ENCODE measurements at places on chromosomes 11 and 22. TPM values are rescaled to one million over a fixed set of nuclear protein-coding genes. Genes with fewer than 3 reads are reported as not detected.

GRCh38 chr11:14388352-14388751 lies 29.4 kb upstream of the RRAS2 start:
- H3K4me3 ChIP-seq: no peak overlapping the region
- no peaks in the 10 kb centered on the region for H3K27me3 ChIP-seq
- H3K27ac ChIP-seq: no peak overlapping the region
- H3K4me1 ChIP-seq: no peaks in the 10 kb centered on the region

DNA sequence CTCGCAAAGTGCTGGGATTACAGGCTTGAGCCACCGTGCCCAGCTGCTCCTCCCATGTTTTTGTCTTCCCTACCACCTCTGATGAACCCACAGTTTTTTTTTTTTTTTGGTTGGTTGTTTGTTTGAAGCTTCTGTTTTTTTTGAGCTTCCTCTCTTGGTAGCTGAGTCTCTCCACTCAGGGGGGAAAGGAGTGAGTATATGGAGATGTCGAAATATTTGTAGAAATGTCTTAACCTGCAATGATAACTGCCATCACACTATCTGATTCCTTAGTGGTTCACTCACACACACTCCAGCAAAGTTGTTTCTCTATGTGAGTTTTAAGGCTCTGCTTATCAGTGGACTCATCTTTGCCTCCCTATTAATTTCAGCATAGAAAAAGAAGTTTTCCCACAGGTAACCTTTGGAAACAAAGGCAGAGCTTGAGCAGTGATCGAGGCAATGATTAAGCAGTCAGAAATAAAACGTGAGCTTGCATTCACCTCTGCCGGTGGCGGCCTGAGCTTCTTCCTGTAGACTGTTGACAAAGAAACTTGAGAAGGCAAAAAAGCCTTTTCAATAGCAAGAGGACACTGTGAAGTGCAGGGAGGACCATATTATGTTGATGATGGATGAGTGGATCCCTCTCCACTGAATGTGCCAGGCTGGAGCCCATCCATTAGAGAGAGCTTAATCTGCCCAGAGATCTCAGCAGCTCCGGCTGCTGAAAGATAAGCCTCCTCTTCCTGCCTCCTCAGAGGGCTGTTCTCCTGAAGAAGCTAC lies 29.0 kb upstream of the RASSF10 start:
- no peak overlapping the region for H3K27ac ChIP-seq
- H3K27me3 ChIP-seq: no peaks in the 10 kb centered on the region
- H3K4me1 ChIP-seq: no peaks in the 10 kb centered on the region

DNA sequence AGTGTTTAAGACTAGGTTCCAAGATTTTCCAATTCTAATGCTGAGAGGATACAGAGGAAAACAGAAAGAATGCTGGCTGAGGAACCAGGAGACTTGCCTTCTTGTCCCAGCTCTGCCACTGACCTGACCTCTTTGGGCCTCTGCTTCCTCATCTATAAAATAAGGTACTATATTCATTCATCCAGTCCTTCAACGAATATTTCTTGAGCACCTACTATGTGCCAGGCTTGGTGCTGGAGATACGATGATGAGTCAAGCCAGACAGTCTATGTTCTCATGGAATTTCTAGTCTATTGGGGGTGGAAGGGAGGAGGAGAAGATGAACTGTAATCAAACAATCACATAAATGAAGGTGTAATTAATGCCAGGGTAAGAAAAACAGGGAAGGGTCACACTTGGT lies 27.8 kb upstream of the UPB1 start:
- H3K27me3 ChIP-seq: no peaks in the 10 kb centered on the region
- H3K4me3 ChIP-seq: no peak overlapping the region
- DNase-seq: no peak

DNA sequence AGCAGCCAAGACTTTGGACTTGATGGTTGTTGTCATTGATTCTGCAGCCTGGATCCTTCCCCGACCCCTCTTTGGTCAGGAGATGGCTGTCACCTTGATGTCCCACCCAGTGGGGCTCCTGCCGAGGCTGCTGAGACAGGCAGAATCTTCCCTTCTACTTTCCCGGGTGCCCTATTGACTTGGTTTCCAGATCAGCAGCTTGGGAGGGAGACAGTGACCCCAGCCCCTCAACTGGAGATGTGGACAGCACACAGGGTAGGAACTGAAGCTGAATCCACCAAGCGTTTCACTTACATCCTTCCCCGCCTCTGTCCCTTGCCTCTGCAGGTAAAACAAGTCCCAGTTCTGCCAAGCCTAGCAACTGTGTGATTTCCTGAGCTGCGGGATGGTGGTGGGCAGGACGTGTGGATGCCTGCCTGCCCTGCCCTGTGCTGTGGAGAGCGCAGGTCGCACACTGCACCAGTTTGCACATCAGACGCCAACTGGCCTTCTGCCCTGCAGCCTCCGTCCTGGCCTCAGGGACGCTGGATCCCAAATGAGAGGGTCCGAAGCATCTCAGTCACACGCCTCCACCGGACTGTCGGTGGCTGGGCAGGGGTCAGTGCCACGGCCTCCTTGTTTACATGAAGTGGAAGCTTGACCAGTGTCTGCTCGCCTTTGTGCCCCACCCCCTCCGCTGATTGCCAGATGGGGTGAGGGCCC lies 34.6 kb downstream of the FAM83F start:
- no peak overlapping the region for H3K4me3 ChIP-seq
- no peak overlapping the region for H3K27ac ChIP-seq
- peaks cover 7% of the 10 kb centered on the region for H3K4me1 ChIP-seq
- H3K36me3 ChIP-seq: no peaks in the 10 kb centered on the region

DNA sequence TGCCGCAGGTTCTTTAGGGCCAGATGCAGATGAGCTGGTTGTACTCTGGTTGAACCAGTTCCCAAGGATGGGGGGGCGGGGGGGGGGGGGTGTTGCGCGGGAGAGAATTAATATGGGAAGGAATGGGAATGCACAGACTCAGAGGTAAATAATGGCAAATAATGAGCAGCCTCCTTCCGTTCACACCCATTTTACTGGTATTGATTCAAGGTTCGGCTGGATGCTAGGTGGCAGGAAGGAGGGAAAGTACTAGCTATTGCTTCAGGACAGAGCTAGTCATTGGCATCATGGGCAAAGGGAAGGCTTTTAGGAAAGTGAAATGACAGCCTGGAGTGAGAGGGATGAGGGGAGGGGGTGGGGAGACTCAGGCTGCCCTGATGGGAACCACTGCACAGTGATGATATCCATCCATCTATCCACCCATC lies at the start of gene VSTM5:
Gene VSTM5, minus strand, starts transcription at position 25 of the 425 bp plus-strand sequence. CDS start 116 bp downstream, outside the sequence.
- H3K36me3 ChIP-seq: no peaks in the 10 kb centered on the region
- H3K4me3 ChIP-seq: peak within 1 kb of the TSS; percentile 56
- H3K27ac ChIP-seq: peak within 1 kb of the TSS; percentile 81
- H3K27me3 ChIP-seq: peaks cover 5% of the 10 kb centered on the region
- DNase-seq: no peak

- H3K27ac ChIP-seq: no peak overlapping the region
- peaks cover 94% of the 10 kb centered on the region for H3K27me3 ChIP-seq
- H3K36me3 ChIP-seq: no peaks in the 10 kb centered on the region
- H3K4me1 ChIP-seq: peaks cover 25% of the 10 kb centered on the region
- DNase-seq: no peak
Observed at GRCh38 chr11:43574949-43575912, 105.3 kb upstream of the HSD17B12 start.

DNA sequence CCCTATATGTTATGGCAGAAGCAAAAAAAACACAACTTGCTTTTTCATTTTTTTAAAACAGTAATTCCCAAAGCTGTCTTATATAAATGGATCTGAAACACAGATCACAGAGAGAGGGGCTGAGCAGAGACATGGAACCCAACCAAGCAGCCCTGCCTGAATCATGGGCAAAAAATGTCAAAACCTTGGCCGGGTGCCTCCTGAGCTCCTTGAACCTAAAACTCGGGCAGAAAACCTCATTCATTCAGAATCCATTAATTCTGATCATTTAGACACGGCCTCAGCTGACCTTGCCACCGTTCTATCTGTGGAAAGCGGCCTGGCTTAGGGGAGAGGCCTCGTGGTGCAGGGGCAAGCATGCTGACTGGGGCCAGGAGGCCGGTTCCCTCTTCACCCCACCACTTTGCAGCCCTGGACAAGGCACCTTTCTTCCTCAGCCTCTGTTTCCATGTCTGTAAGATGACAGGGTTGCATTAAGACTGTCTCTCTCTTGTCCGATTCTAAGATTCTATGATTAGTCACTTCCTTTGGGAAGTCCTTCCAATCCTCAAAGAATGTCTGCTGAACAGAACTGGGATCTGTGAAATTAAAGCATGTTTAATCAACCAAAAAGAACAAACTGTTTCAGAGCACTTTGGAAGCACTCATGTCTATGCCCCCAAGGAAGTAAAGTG lies 26.0 kb downstream of the TENM4 start:
- no peaks in the 10 kb centered on the region for H3K36me3 ChIP-seq
- no peak for DNase-seq
- H3K27me3 ChIP-seq: no peaks in the 10 kb centered on the region
- H3K4me3 ChIP-seq: no peak overlapping the region

DNA sequence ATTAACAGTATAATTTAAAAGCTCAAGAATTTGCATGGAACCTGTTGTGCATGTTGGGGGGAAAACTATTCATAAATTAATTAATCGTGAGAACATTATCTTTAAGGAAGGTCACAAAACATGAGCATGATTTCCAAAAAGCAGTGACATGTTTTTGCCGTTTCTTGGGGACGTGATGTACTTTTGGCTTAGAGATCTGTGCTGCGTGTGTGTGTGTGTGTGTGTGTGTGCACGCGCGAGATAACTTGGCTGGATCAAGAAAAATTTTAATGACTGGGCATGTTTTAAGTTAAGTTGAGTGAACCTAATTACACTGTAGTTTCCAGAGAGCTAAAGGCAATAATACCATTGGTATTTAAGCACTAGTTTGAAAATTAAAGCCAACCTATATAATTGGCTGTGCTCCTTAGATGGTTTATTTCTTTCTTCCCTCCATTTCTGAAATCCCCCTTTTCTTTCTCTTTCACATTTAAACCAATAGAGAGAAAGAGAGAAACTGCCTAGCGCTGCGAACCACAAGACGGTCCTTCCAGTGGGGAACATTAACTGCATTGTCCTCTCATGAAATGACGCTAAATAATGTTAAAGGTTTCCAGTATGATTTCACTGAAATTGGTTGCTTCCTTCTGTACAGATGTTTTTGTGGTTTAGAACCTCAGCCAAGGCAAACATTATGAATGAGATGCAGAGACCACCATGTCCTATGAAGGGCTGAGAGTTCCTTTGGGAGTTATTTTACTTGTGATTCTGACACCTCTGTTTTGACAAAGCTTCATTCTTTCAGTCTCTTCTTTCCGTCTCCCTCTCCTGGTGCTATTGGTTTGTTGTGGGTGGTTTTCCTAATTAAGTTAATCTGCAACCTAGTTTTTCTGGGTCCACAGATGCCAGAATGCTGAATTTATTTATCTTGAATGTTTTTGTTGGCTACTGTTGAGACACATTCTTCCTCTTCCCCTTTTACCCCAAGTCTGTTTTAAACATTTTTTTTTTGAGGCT lies 51.7 kb downstream of the ZBTB16 start:
- no peaks in the 10 kb centered on the region for H3K27me3 ChIP-seq
- peaks cover 44% of the 10 kb centered on the region for H3K4me1 ChIP-seq
- peak overlapping the region; percentile 36 for H3K27ac ChIP-seq
- DNase-seq: no peak
- no peak overlapping the region for H3K4me3 ChIP-seq

GRCh38 chr11:78350646-78351165 lies 66.9 kb downstream of the GAB2 start:
- H3K4me3 ChIP-seq: peak overlapping the region; percentile 33
- peak overlapping the region; percentile 79 for H3K27ac ChIP-seq
- H3K27me3 ChIP-seq: no peaks in the 10 kb centered on the region

- no peak overlapping the region for H3K27ac ChIP-seq
- no peak overlapping the region for H3K4me3 ChIP-seq
- H3K27me3 ChIP-seq: no peaks in the 10 kb centered on the region
Observed at GRCh38 chr11:68262544-68262827, 9.3 kb downstream of the C11orf24 start.

- H3K36me3 ChIP-seq: no peaks in the 10 kb centered on the region
- no peaks in the 10 kb centered on the region for H3K27me3 ChIP-seq
- H3K4me1 ChIP-seq: peaks cover 45% of the 10 kb centered on the region
- peak overlapping the region; percentile 89 for H3K27ac ChIP-seq
Observed at GRCh38 chr11:120211522-120212258, 858 bp downstream of the OAF start.

DNA sequence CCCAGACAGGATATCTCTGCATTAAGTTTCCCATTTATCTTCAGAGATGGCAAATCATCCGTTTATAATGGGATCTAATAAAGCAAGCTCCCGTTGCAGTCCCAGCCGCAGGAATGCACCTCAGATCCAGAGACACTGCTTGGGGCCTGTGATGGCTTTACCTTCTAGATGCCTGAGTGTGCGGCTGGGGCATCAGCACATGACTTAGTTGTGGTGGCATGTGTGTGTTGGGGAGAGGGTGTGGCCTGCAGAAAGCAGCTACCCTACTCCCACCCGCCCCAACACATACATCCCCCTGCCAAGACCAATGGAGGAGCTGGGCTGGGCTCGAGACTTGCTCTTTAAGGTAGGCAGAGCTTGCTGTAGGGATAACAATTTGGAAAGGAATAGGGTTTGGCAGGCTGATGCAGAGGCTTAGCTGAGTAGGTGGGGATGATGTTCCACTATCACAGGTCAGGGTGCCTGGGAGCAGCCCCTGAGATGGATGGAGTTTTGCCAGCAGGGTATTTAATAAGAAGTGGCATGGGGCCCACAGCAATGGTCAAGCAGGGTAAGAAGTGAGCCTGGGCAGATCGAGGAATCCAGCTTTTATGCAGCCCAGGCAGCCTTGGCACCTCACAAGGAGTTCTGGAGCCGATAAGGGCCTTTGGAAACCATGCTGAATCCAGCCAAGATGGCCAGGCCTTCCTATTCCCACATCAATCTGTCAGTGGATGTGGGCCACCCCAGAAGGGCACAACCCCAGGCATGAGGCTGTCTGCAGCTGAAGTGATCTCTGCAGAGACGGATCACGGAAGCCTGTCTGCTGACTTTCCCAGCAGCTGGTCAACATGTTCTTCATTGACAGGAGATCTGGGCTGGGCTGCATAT lies 601.3 kb downstream of the BUD13 start:
- H3K27ac ChIP-seq: no peak overlapping the region
- no peaks in the 10 kb centered on the region for H3K36me3 ChIP-seq
- no peak overlapping the region for H3K4me3 ChIP-seq
- no peaks in the 10 kb centered on the region for H3K4me1 ChIP-seq
- no peaks in the 10 kb centered on the region for H3K27me3 ChIP-seq

ARVCF gene
- total RNA-seq: 17.9 TPM
